ENCODE measurements at places on chromosomes 3 and 15.

GRCh38 chr15:48913141-48913540 lies 35.2 kb downstream of the EID1 start:
- DNase-seq = peak; percentile 58

GRCh38 chr3:16433701-16434151 lies 79.8 kb downstream of the RFTN1 start:
- DNase-seq = no peak

DNA sequence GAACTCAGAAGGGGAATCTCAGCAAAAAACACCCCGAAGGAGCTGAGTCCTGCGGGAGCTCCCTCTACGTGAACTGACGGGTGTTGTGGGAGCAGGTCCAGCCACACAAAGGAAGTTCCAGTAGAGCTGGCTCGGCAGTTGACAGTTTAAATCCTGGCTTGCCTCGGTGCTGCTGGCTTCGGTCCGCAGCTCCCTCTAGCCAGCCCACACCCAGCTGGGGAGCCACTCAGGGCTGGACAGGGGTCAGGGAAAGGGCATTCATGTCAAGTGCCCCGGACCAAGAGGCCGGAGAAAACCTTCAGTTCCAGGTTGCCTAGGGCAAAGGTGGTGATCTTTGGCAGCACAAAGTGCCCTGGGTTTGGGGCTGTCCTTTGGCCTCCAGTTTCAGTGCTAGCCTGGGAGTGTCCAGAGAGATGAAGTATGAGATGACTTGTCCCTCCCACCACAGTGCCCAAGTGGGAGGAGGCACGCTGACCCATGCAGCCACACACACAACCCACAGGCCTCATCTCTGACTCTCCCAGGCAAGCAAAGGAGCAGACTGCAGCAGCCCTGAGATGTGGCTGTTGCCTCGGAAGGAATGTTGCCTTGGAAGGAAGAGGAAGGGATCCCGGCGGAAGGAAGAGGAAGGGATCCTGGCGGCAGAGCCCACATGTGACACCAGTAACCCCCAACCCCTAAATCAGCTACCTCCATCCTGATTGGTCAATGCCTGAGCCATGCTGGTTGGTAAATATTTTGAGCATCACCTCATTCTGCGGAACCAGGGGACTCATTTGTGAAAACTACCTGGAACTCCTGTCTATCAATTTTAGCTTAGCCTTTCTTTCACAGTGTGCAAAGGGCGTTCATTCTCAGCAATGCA lies 13.9 kb upstream of the ANPEP start:
- no peak for DNase-seq

- DNase-seq = no peak
Observed at GRCh38 chr15:79769069-79769481, 127.7 kb downstream of the MTHFS start.

Data from LoVo (cell line).